ENCODE measurements at places on chromosomes 12 and 14.
A peak's percentile ranks its signal among the peaks of the same experiment; 100 is the strongest.

DNA sequence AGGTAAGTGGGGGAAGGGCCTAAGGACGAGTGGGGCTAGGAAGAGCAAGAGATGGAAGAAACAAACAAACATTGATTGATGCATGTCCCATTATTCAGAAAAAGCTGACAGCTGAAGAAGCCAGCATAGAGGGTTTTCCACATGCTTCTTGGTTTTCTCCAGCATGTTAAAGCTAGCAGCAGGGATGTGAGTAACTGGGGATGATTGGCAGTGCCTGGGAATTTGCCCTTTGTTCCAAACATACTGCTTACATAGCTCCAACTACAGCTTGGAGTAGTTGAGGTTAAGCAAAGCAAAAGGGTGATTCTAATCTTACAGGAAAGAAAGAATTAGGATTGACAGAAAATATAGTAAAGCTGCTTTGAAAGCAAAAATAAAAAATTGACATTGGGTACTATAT is 68.0 kb upstream of the IFNG-AS1 start:
- no peak for DNase-seq
- no peak overlapping the region for H3K4me3 ChIP-seq
- H3K36me3 ChIP-seq, result no peaks in the 10 kb centered on the region
- H3K4me1 ChIP-seq, result no peaks in the 10 kb centered on the region
- peaks cover 4% of the 10 kb centered on the region for H3K27me3 ChIP-seq

GRCh38 chr14:105952222-105952621 is 425.8 kb downstream of the TMEM121 start:
- no peak overlapping the region for H3K4me3 ChIP-seq
- no peak for DNase-seq
- H3K36me3 ChIP-seq, result no peaks in the 10 kb centered on the region
- H3K4me1 ChIP-seq, result no peaks in the 10 kb centered on the region
- H3K27ac ChIP-seq, result no peak overlapping the region
- H3K27me3 ChIP-seq, result peaks cover 66% of the 10 kb centered on the region

- no peak for DNase-seq
- H3K4me3 ChIP-seq, result no peak overlapping the region
- no peak overlapping the region for H3K27ac ChIP-seq
Observed at GRCh38 chr12:47945341-47945728, 18.1 kb upstream of the TMEM106C start.

DNA sequence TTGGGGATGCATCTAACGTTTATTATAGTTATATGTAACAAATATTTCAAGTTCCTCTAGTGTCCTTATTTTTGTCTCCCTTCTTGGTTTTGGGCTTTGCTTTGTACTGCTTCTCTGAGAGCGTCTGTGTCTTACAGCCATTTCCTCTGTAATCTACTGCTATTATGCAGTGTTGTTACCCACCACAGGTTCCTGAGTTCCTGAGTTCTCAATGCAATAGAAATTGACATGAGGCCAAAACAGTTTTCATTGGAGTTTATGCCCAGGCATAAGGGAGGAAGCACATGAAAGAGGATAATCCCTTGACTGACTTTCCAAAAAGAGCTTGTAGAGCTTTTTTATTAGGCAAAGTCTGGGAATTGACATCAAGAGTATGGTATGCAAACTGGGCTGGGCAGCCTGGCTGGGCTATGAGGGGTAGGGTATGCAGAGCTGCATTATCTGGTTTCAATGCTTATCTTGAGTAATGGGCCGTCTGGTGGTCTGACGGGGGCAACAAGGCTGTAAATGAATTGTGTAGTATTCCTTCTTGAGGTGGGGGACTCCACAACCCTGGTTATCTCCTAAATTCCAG is 722.5 kb upstream of the ATXN7L3B start:
- H3K27me3 ChIP-seq, result no peaks in the 10 kb centered on the region
- H3K27ac ChIP-seq, result no peak overlapping the region
- H3K4me3 ChIP-seq, result no peak overlapping the region
- H3K36me3 ChIP-seq, result no peaks in the 10 kb centered on the region
- H3K4me1 ChIP-seq, result no peaks in the 10 kb centered on the region

DNA sequence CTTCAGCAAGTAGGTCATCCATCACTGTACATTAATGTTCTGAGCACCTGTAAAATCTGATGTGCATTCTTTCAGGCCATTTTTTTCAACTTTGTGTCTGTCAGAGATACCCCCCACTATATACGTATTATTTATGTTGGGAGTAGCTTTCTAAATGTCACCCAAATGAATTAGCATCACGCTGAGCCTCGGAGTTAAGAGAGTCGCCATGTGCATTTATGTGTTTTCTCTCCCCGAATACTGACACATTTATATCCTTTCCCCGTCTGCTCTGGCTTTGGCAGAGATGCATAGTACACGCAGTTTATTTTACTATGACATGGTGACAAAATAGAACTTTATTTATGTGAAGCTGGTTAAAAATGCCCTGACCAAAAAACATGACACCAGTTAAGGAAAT is 216.4 kb downstream of the SLC25A21 start:
- no peak overlapping the region for H3K27ac ChIP-seq
- no peak for DNase-seq
- H3K4me1 ChIP-seq, result no peaks in the 10 kb centered on the region

DNA sequence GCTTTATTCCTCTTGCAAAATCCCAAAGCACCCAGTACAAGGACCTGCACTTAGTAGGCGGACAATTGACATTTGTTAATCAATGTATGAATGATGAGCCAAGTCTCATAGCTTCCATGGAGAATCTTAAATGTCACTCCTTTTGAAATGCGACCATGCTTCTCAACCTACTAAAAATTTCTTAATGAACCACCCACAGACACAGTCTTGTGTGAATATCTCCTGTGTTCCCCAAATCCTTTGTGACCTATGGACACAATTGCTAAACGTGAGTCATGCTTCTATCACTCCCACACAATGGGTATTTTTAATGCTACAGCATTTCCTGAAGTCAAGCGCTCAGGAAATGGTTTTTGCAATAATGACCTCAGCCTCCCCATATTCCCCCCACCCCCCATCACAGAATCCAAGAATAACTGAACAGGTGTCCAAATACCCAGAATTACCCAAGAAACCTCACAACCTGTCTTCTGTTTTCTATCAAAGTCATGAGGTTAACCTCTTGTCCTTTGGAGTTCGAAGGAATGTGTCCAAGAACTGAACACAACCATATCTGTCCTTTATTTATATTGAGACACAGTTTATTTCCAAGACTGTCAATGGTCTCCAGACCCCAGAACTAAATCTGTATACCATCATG is 163.6 kb upstream of the PLEKHG7 start:
- no peak for DNase-seq
- peak overlapping the region; percentile 64 for H3K4me3 ChIP-seq
- H3K4me1 ChIP-seq, result peaks cover 67% of the 10 kb centered on the region
- H3K36me3 ChIP-seq, result no peaks in the 10 kb centered on the region

DNA sequence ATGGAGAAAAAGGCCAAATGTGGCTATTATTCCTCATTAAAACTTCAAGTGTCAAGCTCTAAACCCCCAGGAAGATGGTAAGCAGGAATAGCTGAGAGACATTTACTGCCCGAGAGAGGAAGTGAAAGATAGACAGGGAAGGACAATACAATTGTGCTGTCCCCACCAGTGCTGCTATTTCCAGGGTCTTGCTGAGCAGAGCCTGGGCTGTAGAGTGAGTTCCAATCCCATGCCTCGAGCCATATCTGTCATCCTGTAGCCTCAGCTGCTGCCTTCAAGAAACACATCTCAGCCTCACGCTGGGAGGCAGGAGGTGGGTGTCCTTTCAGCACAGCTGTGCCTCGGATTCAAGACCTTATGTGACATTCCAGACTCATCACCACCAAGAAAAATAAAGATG is 114.0 kb downstream of the RPAP3 start:
- no peak for DNase-seq
- H3K4me3 ChIP-seq, result no peak overlapping the region
- no peak overlapping the region for H3K27ac ChIP-seq
- no peaks in the 10 kb centered on the region for H3K36me3 ChIP-seq
- peaks cover 16% of the 10 kb centered on the region for H3K27me3 ChIP-seq
- H3K4me1 ChIP-seq, result no peaks in the 10 kb centered on the region

GRCh38 chr12:93868771-93869170 is 191.6 kb downstream of the CRADD start:
- no peaks in the 10 kb centered on the region for H3K27me3 ChIP-seq
- no peak overlapping the region for H3K27ac ChIP-seq
- no peak for DNase-seq
- no peaks in the 10 kb centered on the region for H3K4me1 ChIP-seq
- H3K36me3 ChIP-seq, result no peaks in the 10 kb centered on the region

GRCh38 chr14:95545515-95546168 is 10.8 kb downstream of the GLRX5 start:
- peaks cover 7% of the 10 kb centered on the region for H3K36me3 ChIP-seq
- H3K27me3 ChIP-seq, result no peaks in the 10 kb centered on the region
- H3K27ac ChIP-seq, result peak overlapping the region; percentile 52
- no peak for DNase-seq
- H3K4me1 ChIP-seq, result peaks cover 5% of the 10 kb centered on the region

DNA sequence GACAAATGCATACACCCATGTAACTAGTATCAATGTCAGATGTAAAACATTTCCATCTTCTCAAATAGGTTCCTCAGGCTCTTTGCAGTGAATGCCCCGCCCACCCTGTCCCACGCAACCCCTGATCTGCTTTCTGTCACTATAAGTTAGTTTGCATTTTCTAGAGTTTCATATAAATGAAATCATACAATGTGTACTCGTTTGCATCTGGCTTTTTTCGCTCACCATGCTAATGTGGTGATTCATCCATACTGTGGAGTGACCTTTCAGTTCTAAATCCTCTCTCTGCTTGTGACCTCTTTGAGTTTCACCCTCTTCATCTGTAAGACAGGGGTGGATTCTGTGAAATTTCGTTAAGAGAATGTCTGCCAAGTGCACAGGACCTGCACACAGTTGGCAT is 30.6 kb upstream of the MSI1 start:
- H3K4me1 ChIP-seq, result peaks cover 4% of the 10 kb centered on the region
- no peak for DNase-seq
- H3K4me3 ChIP-seq, result no peak overlapping the region
- H3K27ac ChIP-seq, result no peak overlapping the region
- peaks cover 83% of the 10 kb centered on the region for H3K27me3 ChIP-seq
- H3K36me3 ChIP-seq, result no peaks in the 10 kb centered on the region

DNA sequence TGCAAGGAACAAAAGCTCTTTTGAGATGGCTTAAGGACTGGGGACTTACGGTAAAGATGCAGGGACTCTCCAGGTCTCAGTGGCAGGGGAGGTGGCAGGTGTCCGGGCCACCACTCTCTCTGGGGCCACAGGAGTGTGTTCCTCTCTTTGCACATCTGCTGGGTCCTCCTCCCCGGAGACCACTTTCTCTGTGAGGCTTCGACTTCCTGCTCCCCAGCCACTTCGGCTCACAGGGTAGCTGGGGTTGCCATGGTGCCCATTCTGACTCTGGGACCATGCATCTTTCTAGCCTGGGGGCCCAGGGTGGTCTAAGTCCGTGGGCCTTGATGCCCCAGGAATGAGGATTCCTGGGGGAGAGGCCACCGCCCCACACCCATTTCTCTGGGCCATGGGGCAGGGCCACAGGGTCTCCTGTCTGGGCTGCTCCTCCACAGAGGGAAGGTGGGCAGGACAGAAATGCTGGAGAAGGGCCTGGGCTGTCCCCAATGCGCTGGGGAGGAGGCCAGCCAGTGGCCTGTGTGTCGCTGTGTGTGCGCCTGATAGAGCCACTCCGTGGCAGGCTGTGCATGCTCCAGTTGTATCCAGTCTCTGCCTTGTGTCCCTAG is 38.5 kb downstream of the CCDC92 start:
- H3K36me3 ChIP-seq, result peaks cover 5% of the 10 kb centered on the region
- no peak for DNase-seq
- peaks cover 1% of the 10 kb centered on the region for H3K27me3 ChIP-seq

DNA sequence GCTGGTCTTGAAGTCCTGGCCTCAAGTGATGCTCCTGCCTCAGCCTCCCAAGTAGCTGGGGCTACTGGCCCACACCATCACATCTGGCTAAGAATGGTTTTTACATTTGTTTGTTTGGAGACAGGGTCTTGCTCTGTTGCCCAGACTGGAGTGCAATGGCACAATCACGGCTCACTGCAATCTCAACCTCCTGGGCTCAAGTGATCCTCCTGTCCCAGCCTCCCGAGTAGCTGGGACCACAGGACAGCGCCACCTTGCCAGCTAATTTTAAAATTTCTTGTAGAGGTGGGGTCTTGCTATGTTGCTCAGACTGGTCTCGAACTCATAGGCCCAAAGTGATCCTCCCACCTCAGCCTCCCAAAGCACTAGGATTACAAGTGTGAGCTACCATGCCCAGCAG is 28.6 kb upstream of the TSPAN9 start:
- no peak for DNase-seq
- peaks cover 48% of the 10 kb centered on the region for H3K27me3 ChIP-seq
- H3K36me3 ChIP-seq, result no peaks in the 10 kb centered on the region
- no peak overlapping the region for H3K27ac ChIP-seq

DNA sequence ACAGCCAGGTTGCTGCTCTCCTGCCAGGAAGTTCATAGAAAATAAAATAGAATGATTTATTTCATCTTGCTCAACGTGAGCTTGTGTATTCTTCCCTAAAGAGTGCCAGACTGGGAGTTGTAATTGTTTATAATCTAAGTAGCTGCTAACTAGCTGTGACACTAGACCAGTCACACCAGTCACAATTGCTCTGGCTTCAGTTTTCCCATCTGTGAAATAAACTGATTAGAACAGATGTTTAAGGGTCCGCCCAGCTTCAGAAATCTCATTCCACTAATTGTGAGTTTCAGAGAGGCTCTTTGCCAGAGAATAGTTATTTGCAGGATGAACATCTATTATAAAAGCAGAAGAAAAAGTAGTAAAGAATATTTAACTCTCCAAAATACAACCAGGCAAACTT is 55.6 kb upstream of the ZDHHC17 start:
- no peak overlapping the region for H3K27ac ChIP-seq
- no peak for DNase-seq
- H3K36me3 ChIP-seq, result no peaks in the 10 kb centered on the region
- peaks cover 26% of the 10 kb centered on the region for H3K27me3 ChIP-seq
- peaks cover 2% of the 10 kb centered on the region for H3K4me1 ChIP-seq
- H3K4me3 ChIP-seq, result no peak overlapping the region

DNA sequence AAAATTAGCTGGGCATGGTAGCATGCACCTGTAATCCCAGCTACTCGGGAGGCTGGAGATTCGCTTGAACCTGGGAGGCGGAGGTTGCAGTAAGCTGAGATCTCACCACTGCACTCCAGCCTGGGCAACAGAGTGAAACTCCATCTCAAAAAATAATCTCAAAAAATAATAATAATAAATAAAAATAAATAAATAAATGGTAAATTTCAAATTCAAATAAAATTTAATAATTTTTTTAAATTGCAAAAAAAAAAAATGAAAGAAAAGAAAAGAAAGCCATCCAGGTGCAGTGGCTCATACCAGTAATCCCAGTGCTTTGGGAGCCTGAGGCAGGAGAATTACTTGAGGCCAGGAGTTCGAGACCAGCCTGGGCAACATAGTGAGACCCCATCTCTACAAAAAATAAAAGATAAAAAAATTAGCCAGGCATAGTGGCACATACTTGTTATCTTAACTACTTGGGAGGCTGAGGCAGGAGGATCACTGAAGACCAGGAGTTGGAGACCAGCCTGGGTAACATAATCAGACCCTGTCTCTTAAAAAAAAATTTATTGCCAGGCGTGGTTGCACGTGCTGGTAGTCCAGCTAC is 36.4 kb downstream of the ALDH2 start:
- no peaks in the 10 kb centered on the region for H3K27me3 ChIP-seq
- no peak for DNase-seq
- no peaks in the 10 kb centered on the region for H3K4me1 ChIP-seq
- no peak overlapping the region for H3K27ac ChIP-seq
- H3K4me3 ChIP-seq, result no peak overlapping the region

- DNase-seq, result no peak
- peaks cover 48% of the 10 kb centered on the region for H3K4me1 ChIP-seq
- H3K27ac ChIP-seq, result no peak overlapping the region
- no peaks in the 10 kb centered on the region for H3K27me3 ChIP-seq
Observed at GRCh38 chr14:101733211-101733610, 28.3 kb upstream of the PPP2R5C start.

GRCh38 chr12:71594214-71594948 is 69.3 kb downstream of the ZFC3H1 start:
- H3K4me1 ChIP-seq, result no peaks in the 10 kb centered on the region
- no peaks in the 10 kb centered on the region for H3K36me3 ChIP-seq
- peaks cover 54% of the 10 kb centered on the region for H3K27me3 ChIP-seq
- no peak for DNase-seq
- H3K27ac ChIP-seq, result no peak overlapping the region
